Stimulated activated CD8-positive, alpha-beta memory T cell treated with anti-CD3 and anti-CD28 coated beads, Interleukin-7, amount 100 ng/mL, for 48 hours (primary cell): ENCODE measurements at places on chromosomes 5 and 9.

- no peak for DNase-seq
Observed at GRCh38 chr9:123792501-123792900, 137.4 kb downstream of the DENND1A start.

DNA sequence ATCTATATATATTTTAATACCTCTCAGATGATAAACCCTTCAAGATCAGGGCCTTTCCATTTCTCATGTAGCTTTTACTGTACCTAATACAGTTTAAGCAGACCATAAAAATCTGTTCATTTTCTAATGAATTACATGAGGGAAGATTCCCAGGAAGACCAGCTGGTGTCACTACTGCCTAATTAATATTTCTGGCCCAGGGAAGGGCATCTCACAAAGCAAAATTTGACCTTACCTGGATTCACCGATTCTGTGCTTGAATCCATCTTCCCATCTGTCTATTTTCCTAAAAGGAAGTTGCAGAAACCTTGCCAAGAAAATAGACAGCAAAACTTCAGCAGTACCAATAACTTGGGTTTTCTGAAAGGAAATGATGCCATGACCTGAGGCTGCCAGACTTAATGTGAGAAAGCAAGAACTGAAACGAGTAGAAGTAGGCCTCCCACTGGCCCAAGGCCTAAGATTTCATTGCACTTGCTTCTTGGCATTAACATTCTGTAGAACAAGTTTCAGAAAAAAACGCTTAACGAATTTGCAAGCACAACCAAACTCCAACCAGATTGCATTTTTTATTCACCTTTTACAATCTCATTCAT is 83.0 kb upstream of the GLIS3 start:
- DNase-seq, result no peak

GRCh38 chr5:79023348-79023747 is 38.2 kb upstream of the ARSB start:
- no peak for DNase-seq

- DNase-seq, result no peak
Observed at GRCh38 chr5:135264451-135265440, 134.3 kb downstream of the MACROH2A1 start.

- no peak for DNase-seq
Observed at GRCh38 chr5:144318460-144318859, 147.8 kb downstream of the KCTD16 start.
